MG63 (cell line): ENCODE measurements at places on chromosomes 5 and 9. TPM values are rescaled to one million over a fixed set of nuclear protein-coding genes. Genes with fewer than 3 reads are reported as not detected.

Gene ROPN1L
- 3.0 and 5.4 TPM in 2 replicates for total RNA-seq

DNA sequence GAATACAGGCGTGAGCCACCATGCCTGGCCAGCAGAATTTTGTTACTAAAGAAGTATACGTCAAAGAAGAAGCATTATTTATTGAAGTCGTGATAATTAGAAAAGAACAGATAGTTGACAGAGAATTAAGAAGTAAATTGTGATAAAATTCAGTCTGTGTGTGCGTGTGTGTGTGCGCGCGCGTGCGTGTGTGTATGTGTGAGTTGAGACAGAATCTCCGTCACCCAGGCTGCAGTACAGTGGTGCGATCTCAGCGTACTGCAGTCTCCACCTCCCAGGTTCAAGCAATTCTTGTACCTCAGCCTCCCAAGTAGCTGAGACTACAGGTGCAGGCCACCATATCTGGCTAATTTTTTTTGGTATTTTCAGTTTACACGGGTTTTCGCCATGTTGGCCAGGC is 77.8 kb downstream of the ERBIN start:
- DNase-seq: no peak

GRCh38 chr9:110599468-110599867 is 19.9 kb upstream of the SVEP1 start:
- no peak for DNase-seq

GRCh38 chr5:52922384-52922783 is 66.8 kb upstream of the ITGA2 start:
- DNase-seq: peak; percentile 73

GRCh38 chr5:151577566-151577965 is 13.6 kb downstream of the FAT2 start:
- no peak for DNase-seq

Gene MCTP1
- 1.2 and 3.1 TPM in 2 replicates for total RNA-seq
